ENCODE measurements at places on chromosomes 13 and 19. TPM values are rescaled to one million over a fixed set of nuclear protein-coding genes. Genes with fewer than 3 reads are reported as not detected.

The ZNF543 gene
- 4.5 TPM for total RNA-seq

The SULT2A1 gene
- total RNA-seq: 2.1 TPM

The SOX1 gene
- not detected for total RNA-seq

The PLK5 gene
- total RNA-seq: not detected

The MPHOSPH8 gene
- total RNA-seq: 18.5 TPM

The ZNF154 gene
- total RNA-seq: 0.11 TPM

The CEBPA gene
- 14.9 TPM for total RNA-seq

The LHFPL6 gene
- total RNA-seq: 69.4 TPM

The PPP6R1 gene
- 68.3 TPM for total RNA-seq

The C1QTNF9B gene
- not detected for total RNA-seq

The NR2F6 gene
- total RNA-seq: 181 TPM

The OR7C1 gene
- not detected for total RNA-seq

GRCh38 chr13:49676581-49677298 lies 14.5 kb downstream of the EBPL start:
- DNase-seq: no peak

- no peak for DNase-seq
Observed at GRCh38 chr19:41341669-41342490, 11.8 kb downstream of the TGFB1 start.

DNA sequence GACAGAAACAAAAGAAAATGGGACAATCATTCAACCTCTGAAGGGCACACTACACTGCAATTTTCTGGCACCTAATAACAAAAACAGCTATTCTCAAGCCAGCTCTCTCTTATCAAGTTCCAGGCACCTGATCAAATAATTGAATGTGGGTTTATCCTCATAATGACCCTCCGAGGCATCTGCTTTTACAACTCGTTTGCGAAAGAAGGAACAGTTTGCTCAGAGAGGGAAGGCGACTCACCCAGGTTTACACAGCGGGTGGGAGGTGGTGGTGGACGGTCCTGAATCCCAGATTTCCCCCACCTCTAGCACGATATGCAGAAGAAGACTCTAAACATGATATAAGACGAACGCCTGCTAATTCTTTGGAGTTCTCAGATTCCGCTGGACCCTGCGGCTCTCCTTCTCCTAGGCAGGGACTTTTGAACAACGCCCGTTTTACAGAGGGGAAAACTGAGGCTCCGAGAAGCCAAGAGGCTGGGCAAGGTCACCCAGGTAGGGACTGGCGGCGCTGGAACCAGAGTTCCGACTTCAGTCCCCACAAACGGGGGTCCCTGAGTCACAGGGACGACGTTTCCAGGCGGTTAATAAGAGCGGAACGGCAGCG lies 641 bp downstream of the SGTA start:
- DNase-seq: no peak

DNA sequence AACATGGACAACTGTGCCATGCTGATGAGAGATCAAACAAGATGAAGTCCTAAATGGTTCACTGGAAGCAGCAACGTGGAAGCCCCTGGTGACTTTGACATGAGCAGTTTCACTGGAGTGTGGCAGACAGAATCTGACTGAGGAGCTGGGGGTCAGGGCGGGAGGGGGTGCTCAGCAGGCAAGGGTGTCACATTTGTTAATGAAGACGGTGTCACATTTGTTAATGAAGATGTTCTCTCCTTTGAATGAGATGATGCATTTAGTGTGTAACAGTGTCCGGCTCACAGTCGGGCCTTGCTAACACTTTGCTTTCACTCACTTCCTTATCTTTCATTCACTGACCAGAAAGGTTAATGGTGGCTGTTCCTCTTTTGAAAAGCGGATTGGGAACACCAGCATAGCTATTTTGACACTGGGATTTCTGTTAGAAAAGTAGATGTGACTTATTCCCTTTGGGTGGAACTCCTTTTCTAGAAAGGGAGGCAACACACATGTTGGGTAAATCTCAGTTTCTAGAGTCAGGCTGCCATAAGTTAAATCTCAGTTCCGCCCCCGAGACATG lies 693.7 kb downstream of the UQCRFS1 start:
- no peak for DNase-seq

DNA sequence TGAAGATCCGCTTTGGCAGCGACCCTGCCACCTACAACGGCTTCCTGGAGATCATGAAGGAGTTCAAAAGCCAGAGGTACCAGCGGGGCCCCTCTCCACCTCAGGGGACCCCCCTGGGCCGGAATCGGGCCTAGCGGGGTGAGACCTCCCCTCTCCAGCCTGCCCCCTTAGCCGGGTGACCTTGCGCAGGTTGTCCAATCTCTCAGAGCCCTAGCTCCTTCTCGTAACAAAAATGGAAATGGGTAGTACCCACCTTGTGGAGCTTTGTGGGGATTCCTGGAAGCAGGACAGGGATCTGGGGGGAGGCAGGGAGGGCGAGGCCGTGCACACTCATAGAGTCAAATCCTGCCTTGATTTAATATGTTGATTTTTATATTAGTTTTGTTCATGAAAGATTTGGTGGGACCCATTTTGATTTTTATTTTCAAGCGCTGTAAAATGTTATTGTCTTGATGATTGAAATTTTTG lies 658 bp downstream of the SIN3B start:
- no peak for DNase-seq

- no peak for DNase-seq
Observed at GRCh38 chr13:27774169-27774568, 18.1 kb upstream of the GSX1 start.

DNA sequence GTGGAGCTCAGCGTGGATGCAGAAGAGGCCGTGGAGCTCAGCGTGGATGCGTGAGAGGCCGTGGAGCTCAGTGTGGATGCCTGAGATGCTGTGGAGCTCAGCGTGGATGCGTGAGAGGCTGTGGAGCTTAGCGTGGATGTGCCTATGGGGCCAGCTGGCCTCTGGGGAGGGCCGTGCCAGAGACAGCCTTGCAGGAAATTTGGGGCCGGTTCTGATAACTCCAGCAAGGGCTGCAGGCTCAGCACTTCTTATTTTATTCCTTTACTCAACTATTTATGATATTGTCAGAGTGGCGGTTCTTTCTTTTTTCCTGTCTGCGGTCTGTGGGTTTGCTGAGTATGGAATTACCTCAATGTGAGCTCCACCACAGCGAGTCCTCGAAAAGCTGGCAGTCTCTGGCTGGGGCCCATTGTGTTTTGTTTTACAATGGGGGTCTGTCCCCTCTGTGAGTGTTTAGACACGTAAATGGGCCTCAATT lies 17.8 kb upstream of the TMEM255B start:
- no peak for DNase-seq

DNA sequence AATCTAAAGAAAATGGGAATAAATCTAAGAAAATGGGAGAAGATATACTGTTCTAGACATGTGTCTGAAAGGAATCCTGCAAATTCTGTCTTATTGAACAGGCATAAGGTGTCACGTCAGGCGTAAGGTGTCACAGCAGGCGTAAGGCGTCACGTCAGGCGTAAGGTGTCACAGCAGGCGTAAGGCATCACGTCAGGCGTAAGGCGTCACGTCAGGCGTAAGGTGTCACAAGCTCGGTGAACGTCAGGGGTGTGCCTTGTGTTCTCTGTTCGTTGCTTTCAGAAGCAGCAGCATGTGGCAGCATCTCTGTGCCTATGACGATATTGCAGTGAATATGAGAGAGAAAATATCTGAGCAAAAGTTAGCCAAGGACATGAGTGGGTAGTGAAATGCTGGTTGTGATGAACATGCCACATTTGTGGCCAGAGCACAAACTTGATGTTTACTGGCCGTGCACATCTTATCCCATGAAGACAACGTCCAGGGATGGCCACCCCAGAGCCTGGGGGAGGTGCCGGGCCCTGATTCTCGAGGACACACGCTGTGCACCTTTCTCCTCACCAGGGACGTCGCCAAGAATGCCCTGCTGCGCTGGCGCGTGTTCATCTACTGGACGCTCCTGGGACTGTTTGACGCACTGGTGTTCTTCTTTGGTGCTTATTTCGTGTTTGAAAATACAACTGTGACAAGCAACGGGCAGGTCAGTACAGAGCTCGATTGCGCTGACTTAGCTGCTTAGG lies 107.0 kb upstream of the MCF2L start:
- DNase-seq: peak; percentile 34

- no peak for DNase-seq
Observed at GRCh38 chr13:24264976-24265375, 44.4 kb upstream of the C1QTNF9 start.

DNA sequence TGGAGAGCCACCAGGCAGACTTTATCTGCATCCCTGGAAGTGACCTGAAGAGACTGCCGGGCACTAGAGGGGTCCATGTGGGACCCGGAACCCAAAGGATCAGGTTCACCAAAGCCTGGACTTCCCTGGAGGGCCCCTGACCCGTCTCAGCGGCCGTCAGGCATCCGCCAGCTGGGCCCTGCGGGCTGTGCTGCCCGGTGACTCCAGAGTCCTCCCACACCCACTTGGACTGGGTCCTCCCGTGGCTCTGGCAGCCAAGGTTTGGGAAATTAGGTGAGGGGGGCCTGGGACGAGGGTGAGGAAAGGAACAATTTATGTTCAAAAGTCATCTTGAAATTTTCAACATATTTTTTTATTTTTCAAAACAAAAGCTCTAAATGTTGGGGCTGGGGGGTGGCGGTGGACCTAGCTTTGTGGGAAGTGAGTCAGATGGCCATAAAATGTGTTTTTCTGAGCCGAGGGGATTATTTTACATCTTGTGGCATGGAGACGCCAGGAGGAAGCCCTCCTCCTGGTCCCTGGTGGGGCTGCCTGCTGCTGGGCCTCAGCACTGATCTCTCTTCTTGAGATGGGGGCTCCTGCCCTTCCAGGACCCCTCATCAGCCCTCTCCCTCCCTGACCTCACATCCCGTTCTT lies 20.2 kb downstream of the CEBPA start:
- DNase-seq: no peak

GRCh38 chr13:67235265-67235664 lies 5.1 kb upstream of the PCDH9 start:
- no peak for DNase-seq

GRCh38 chr13:108786456-108787200 lies 157.2 kb downstream of the MYO16 start:
- no peak for DNase-seq

DNA sequence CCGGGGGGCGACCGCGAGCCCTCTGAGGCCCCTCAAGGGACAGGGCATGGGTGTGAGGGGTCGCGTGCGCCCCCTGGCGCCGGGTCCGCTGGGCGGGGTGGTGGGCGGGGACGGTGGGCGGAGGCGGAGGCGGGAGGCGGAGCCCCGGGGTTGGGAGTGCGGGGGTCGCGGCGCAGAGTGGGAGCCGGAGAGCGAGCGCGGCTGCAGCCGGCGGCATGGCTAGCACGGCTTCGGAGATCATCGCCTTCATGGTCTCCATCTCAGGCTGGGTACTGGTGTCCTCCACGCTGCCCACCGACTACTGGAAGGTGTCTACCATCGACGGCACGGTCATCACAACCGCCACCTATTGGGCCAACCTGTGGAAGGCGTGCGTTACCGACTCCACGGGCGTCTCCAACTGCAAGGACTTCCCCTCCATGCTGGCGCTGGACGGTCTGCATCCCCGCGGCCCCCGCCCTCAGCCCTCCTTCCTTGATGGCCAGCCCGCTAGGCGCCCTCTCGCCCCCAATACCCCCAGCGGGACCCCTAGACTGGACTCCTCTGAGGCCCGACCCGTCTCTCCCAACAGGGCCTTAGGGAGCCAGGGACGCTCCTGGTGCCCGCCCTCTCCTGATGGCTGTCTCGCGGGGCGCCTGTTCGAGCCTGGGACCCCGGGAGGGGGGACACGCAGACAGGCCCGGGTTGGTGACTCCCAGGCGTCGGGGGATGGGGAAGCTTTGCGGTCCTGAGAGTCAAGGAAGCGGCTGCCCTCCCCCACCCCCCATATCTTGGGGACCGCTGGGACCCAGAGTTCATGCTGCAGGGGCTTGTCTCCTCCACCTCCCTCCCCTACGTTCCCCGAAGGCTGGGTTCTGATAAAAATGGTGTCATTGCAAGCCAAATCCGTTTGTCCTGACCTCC lies at the start of gene CLDN10:
CLDN10 (plus strand) TSS at position 182 of the 903 bp plus-strand sequence; CDS start at position 216, 34 bp downstream.
- DNase-seq: no peak

- no peak for DNase-seq
Observed at GRCh38 chr13:49395878-49396380, 47.9 kb downstream of the CAB39L start.

DNA sequence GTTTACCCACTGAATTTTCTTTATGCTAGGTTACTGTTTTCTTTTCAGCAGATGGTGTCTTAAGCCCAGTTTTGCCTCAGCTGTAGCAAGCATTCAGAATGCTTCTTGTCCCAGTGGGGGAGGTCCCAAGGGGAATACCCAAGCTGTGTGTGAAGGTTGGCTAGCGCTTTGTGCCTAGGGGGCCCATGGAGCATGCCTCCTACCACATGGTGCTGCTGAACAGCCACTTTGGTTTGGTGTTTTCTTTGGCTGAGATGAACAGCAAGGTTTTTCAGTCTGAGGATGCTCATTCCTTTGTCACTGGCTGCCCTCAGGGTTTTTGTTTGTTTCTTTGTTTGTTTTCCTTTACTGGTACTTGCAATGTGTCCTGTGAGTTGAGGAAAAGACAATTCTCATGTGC lies 99.0 kb downstream of the PCDH20 start:
- DNase-seq: no peak

- peak; percentile 85 for DNase-seq
Observed at GRCh38 chr19:42450314-42450934, 7.7 kb upstream of the CXCL17 start.

DNA sequence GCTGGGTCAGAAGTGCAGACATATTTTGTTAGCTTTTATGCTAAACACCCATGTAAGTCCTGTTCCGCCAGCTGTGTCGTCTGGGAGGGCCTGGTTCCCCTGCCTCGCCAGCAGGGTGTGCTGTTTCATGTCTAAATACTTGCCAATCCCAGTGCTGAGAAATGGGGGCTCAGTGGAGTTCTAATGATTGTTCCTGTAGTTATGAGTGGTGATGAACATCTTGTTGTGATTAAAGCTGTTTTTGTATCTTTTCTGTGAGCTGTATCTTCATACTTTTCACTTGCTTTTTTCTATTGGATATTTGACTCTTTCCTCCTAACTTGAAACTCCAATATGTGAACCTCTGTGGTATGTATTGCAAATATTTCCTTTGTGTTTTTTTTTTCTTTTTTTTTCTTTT lies 32.7 kb downstream of the KDM4B start:
- no peak for DNase-seq

DNA sequence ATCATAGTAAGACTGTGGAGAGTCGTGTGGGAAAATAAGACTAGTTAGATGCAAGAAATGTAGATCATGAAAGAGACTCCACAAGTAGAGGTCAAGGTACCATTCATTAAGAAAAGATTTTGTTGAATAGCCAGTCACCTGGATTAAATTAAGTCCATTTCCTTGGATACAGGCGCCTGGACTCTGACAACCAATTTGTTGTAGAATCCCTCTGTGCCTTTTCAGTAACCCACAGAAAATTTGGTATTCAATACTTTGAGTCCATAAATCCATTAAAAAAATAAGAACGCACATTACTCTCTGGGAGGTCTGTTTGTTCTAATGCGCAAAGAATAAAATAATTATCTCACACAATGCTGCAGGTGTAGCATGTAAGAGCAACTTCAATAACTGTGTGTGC lies 469.4 kb downstream of the KLF12 start:
- no peak for DNase-seq

DNA sequence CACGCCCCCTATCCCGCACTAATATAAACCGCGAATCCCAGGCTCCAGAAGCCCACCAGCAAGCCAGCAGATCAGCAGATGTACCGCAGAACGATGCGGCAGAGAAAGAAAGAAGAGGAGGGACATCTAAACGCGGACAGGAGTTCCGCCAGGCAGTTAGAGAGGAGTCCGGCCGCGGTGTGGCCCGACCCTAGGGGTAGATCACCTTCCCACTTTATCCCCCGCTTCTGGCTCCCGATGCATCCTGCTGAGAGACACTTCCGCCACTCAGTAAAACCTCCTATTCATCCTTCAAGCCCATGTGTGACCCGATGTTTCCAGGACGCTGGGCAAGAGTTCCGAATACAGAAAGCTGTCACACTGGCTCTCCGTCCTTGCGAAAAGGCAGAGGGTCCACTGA lies 1046.8 kb downstream of the SLITRK5 start:
- no peak for DNase-seq

- DNase-seq: no peak
Observed at GRCh38 chr13:38641164-38641948, 45.5 kb upstream of the FREM2 start.

Data from ascending aorta (tissue), 2 donors.